ENCODE measurements at places on chromosomes 1 and 21. TPM values are rescaled to one million over a fixed set of nuclear protein-coding genes. Genes with fewer than 3 reads are reported as not detected.

DNA sequence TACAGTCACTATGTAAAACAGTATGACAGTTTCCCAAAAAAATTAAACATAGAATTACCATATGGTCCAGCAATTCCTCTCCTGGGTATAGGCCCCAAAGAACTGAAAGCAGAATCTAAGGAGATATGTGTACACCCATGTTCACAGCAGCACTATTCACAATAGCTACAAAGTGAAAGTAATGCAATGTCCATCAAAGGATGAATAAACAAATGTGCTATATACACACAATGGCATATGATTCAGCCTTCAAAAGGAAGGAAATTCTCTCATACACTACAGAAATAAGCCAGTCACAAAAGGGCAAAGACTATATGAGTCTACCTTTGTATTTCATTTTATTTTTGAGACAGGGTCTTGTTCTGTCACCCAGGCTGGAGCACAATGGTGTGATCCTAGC is 120.4 kb downstream of the TOMM20 start:
- no peak overlapping the region for H3K27ac ChIP-seq
- no peaks in the 10 kb centered on the region for H3K36me3 ChIP-seq
- H3K27me3 ChIP-seq: no peaks in the 10 kb centered on the region
- peaks cover 18% of the 10 kb centered on the region for H3K4me1 ChIP-seq

- no peaks in the 10 kb centered on the region for H3K36me3 ChIP-seq
- H3K4me1 ChIP-seq: no peaks in the 10 kb centered on the region
- no peak for DNase-seq
- no peak overlapping the region for H3K27ac ChIP-seq
Measured at GRCh38 chr1:240847325-240847724, 235.4 kb upstream of the GREM2 start.

- no peak overlapping the region for H3K27ac ChIP-seq
- peaks cover 6% of the 10 kb centered on the region for H3K36me3 ChIP-seq
- DNase-seq: no peak
- peaks cover 31% of the 10 kb centered on the region for H3K4me1 ChIP-seq
- peak overlapping the region; percentile 60 for H3K4me3 ChIP-seq
Measured at GRCh38 chr1:50425376-50426107, 2.3 kb upstream of the DMRTA2 start.

DNA sequence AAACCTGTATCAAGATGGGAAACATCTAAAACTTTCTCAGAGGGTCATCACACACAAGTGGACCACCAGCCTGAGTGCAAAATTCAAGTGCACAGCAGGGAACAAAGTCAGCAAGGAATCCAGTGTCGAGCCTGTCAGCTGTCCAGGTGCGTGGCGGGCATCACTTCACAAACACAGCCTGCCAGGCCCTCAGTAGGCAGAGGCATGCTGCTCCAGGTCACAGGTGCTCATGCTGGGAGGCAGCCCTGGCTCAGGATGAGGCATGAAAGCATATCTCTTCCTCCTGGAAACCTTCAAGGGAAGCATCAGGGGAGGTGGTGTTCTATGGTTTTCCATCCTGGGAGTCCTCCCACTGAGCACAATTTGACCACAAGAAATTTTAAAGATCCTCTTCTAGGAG is 6.3 kb downstream of the CD2 start:
- no peaks in the 10 kb centered on the region for H3K36me3 ChIP-seq
- H3K4me3 ChIP-seq: no peak overlapping the region
- no peak for DNase-seq
- H3K27me3 ChIP-seq: no peaks in the 10 kb centered on the region
- peaks cover 20% of the 10 kb centered on the region for H3K4me1 ChIP-seq
- no peak overlapping the region for H3K27ac ChIP-seq

DNAI4 gene
- total RNA-seq: 8.0 TPM

GRCh38 chr1:74858136-74858535 is 125.2 kb downstream of the TYW3 start:
- no peak overlapping the region for H3K4me3 ChIP-seq
- no peaks in the 10 kb centered on the region for H3K36me3 ChIP-seq
- no peaks in the 10 kb centered on the region for H3K27me3 ChIP-seq
- no peak for DNase-seq
- H3K27ac ChIP-seq: no peak overlapping the region

GRCh38 chr1:173084292-173084691 is 33.6 kb upstream of the TNFSF18 start:
- DNase-seq: no peak
- no peak overlapping the region for H3K27ac ChIP-seq
- no peaks in the 10 kb centered on the region for H3K4me1 ChIP-seq
- no peak overlapping the region for H3K4me3 ChIP-seq
- no peaks in the 10 kb centered on the region for H3K36me3 ChIP-seq

DNA sequence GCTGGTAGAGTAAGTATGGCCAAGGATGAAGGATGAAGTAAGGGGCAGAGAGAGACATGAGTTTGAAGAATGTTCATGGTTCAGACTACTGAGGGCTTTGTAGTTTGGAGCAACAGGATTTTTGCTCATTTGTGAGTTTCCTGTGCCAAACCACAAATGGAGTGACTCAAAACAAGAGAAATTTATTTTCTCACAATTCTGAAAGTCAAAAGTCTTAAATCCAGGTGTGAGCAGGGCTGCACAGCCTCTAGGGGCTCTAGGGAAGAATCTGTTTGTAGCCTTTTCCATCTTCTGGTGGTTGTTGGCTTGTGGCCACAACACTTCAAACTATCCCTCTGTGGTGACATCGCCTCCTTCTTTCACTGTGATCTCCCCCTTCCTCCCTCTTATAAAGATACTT is 58.9 kb downstream of the RHOU start:
- peaks cover 17% of the 10 kb centered on the region for H3K4me1 ChIP-seq
- DNase-seq: no peak
- no peak overlapping the region for H3K27ac ChIP-seq
- H3K27me3 ChIP-seq: no peaks in the 10 kb centered on the region
- H3K4me3 ChIP-seq: no peak overlapping the region
- no peaks in the 10 kb centered on the region for H3K36me3 ChIP-seq

NBPF1 gene
- total RNA-seq: 124 TPM

DNA sequence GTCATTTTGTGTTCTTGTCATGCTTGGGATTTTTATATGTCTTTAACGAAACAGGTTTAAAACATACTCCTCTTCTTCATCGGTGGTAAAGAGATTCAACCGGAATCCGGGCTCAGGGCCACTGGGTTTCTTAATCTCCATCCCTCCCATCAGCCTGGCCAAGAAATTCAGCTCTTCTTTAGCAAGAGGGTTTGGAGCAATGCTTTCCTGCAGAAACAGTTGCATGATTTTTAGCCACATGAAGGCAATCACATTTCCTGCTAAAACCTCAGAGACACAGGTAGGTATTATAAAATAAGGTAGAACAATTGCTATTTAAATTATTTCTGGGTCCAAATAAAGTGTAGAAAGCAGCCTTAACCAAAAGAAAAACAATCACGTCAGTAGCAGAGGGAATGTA is 22.7 kb upstream of the LSM10 start:
- no peak for DNase-seq
- H3K27me3 ChIP-seq: no peaks in the 10 kb centered on the region
- H3K4me3 ChIP-seq: no peak overlapping the region
- H3K36me3 ChIP-seq: peaks cover 4% of the 10 kb centered on the region

SRSF4 gene
- 112 TPM for total RNA-seq

DNA sequence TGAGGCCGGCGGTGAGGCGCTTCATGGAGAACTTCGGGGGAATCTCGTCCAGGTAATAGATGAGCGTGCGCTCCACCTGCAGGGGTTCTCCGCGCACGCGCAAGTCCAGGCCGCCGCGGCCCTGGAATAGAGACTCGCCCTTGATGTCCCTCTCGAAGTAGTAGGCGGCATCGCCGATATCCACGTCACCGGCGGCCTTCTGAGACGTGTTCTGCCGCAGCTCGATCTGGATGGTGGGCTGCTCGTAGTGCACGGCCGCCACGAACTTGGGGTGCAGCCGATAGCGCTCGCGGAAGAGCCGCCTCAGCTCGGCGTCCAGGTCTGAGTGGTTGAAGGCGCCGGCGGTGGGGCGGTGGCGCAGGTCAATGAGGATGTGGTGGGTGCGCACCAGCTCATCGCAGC is 726 bp downstream of the TACSTD2 start:
- H3K36me3 ChIP-seq: no peaks in the 10 kb centered on the region
- no peak overlapping the region for H3K27ac ChIP-seq
- H3K27me3 ChIP-seq: peaks cover 52% of the 10 kb centered on the region
- H3K4me1 ChIP-seq: peaks cover 26% of the 10 kb centered on the region
- no peak for DNase-seq
- H3K4me3 ChIP-seq: no peak overlapping the region

DNA sequence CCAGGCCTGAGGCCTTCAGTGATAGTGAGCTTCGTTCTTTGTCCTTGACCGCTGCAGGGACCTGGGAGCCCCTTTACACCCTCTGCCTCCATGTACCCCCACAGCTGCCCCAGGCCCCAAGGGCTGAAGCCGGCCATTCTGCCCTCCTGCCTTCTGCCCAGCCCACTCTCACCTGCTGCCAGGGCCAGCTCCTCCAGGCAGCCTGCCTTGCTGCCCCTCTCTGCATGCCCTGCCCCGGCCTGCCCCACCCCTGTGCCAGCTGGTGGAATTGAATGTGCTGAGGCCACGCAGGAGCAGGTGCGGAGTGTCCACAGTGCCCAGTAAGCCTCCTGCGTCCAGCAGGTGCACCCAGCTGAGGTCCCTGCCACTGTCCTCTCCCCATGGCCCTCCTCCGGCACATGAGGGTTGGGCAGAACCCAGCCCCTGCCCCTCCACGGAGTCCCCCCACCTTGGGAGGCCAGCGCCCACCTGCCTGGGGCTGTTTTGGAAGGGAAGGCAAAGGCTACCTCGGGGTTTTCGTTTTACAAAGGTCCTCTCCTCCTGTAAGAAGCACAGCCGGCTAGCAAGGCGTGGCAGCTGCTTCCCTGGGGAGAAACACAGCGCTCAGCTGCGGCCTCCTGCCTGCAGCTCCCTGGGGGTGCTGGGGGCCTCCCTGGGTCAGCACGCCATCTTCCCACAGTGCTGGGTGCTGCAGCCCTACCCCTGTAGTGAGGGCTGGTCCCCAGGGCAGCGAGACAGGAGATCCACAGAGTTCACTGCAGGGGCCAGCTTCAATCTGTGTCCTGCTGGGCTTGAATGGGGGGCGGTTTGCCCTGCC is 21.0 kb downstream of the MMEL1 start:
- no peak overlapping the region for H3K4me3 ChIP-seq
- H3K36me3 ChIP-seq: no peaks in the 10 kb centered on the region
- H3K27me3 ChIP-seq: peaks cover 16% of the 10 kb centered on the region
- H3K27ac ChIP-seq: no peak overlapping the region
- H3K4me1 ChIP-seq: no peaks in the 10 kb centered on the region

- peaks cover 10% of the 10 kb centered on the region for H3K4me1 ChIP-seq
- no peak overlapping the region for H3K4me3 ChIP-seq
- DNase-seq: no peak
- peaks cover 3% of the 10 kb centered on the region for H3K27me3 ChIP-seq
Measured at GRCh38 chr1:43153443-43153842, 18.6 kb downstream of the EBNA1BP2 start.

DNA sequence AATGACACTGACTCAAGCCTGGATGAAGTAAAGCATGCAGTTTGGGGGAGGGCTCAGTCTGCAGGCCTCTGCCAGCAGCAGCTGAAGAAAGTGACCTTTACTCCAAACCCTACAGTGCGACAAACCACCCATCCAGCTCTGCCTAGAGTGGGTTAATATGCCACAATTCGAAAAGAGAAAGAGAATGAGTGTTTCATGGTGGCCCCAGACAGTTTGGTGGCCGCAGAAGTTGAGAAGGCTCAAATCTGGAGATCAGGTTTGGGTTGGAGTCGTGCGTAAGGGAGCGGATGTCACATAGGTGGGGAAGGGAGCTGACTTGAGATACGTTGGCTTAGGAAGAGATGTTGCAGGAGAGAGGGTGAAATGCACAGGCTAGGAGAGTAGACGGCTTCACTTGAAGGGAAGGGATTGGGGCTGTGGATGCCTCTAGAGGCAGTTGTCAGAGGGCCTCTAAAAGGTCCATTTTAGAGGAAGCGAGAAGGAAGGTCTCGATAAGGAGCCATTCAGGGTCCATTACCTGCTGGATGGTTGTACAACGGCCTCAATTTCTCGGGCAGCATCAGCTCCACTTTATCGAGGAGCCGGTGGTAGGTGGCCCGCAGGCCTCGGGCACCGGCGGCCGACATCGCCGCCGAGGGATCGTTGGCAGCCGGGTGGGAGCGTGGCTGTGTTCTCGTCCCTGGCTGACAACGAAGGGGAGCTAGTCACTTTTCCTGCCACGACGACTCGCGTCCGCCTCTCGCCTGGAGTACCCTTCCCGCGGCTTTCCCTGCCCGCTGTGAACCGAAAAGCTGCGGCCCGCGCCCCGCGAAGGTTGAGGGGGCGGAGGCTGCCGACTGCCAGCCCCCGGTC is 1.0 kb upstream of the DCAF6 start:
- H3K27ac ChIP-seq: peak overlapping the region; percentile 95
- H3K27me3 ChIP-seq: no peaks in the 10 kb centered on the region
- H3K36me3 ChIP-seq: no peaks in the 10 kb centered on the region
- H3K4me1 ChIP-seq: peaks cover 31% of the 10 kb centered on the region
- H3K4me3 ChIP-seq: peak overlapping the region; percentile 97

- H3K27ac ChIP-seq: no peak overlapping the region
- H3K27me3 ChIP-seq: no peaks in the 10 kb centered on the region
- H3K4me3 ChIP-seq: no peak overlapping the region
- no peak for DNase-seq
Measured at GRCh38 chr1:208778417-208778816, 534.2 kb upstream of the PLXNA2 start.

BEND5 gene
- 18.2 TPM for total RNA-seq

- no peaks in the 10 kb centered on the region for H3K27me3 ChIP-seq
- H3K4me1 ChIP-seq: peaks cover 24% of the 10 kb centered on the region
- no peak overlapping the region for H3K4me3 ChIP-seq
- H3K27ac ChIP-seq: no peak overlapping the region
Measured at GRCh38 chr1:222821239-222821638, 6.4 kb downstream of the DISP1 start.

GRCh38 chr1:9294910-9295636 is 2.4 kb downstream of the SPSB1 start:
- H3K27ac ChIP-seq: no peak overlapping the region
- no peaks in the 10 kb centered on the region for H3K36me3 ChIP-seq
- DNase-seq: no peak
- no peaks in the 10 kb centered on the region for H3K4me1 ChIP-seq

DNA sequence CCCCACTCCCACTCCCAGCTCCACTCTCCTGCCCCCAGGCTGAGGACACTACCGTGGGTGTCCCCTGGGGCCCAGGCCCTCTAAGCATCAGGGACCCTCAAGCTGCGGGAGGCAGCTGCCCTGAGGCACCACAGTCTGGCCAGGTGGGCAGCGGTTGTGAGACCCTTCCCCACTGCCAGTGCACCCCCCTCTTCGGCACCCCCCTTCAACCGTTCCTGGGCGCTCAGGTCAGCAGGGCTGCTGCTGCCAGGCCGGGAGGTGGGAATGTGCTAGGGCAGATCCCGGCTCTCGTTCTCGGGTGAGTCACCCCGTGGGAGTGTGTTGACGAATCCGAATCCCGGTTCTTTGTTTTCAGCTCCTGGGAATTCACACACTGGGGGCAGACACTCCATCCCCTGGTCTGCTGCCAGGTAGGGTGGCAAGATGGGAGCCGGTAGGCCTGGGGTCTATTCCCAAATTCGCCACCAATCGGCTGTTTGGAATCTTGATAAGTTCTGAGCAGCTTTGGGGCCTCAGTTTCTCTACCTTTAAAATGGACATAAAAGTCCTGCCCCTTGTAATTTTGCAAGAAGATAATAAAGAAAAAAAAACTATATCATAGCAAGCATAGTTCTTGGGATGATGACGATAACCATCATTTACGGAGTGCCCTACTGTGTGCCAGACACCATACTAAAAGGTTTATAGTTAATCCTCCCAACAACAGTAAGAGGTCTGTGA is 28.5 kb upstream of the CASZ1 start:
- H3K4me3 ChIP-seq: no peak overlapping the region
- no peaks in the 10 kb centered on the region for H3K4me1 ChIP-seq
- peaks cover 22% of the 10 kb centered on the region for H3K27me3 ChIP-seq
- DNase-seq: no peak

FCMR gene
- total RNA-seq: not detected
